ENCODE measurements at places on chromosomes 6 and 20.
A peak's percentile ranks its signal among the peaks of the same experiment; 100 is the strongest.

GRCh38 chr20:50279988-50280850 is 89.6 kb downstream of the CEBPB start:
- DNase-seq = no peak

DNA sequence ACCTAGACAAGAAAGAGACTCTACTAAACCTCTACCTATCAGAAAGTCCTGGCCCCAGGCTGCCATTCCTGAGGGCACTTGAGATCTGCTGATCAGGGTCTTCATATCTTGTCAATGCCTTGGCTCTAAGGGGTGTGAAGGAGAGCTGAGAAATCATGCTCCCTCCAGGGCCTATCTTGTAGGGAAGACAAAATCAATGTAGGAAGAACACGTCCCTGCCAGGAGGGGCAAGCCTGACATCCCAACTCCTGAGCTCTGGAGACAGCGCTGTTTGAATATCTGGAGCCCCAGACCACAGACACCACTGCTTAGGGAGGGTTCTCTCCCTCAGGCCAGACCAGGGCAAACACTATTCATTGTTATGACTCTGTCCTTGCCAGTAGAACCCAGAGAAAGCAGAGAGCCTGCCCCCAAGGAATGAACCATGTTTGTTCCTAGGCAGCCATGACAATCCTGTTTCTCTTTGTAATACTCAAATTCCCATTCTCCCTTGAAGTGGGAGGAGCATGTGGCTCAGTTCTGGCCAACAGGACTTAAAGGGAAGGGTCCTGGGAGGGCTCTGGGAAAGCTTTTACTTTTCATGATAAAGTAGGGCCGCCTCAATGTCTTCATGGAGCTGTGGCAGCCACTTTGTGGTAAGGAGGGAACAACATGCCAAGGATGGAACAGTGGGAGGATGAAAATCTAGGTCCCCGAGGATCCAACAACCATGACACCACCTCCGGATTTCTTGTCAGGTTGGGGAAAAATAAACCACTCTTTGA is 1.8 kb upstream of the FASTKD5 start:
- no peak for DNase-seq

GRCh38 chr20:2203436-2203835 is 92.4 kb upstream of the TGM3 start:
- no peak for DNase-seq

DNA sequence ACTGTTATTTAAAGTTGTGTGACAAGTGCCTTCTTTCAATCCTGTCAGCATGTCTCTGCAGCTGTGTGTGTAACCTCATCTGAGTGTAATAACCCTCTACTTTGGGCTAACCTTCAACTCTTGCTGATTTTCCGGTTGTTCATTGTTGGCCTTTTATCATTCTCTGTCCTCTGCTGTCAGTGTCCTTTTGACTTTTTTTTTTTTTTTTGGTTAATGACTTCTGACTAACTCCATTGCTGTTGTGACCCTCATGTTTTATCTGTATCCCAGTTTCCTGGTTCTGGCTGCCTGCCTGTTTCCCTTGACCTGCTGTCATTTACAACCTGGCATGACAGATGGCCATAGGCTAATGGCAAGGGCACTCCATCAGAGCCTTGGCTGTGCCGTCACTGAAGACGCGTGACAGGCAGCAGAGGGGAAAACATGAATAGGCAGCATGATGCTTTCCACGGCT is 145.7 kb upstream of the MAN1A1 start:
- DNase-seq = no peak

DNA sequence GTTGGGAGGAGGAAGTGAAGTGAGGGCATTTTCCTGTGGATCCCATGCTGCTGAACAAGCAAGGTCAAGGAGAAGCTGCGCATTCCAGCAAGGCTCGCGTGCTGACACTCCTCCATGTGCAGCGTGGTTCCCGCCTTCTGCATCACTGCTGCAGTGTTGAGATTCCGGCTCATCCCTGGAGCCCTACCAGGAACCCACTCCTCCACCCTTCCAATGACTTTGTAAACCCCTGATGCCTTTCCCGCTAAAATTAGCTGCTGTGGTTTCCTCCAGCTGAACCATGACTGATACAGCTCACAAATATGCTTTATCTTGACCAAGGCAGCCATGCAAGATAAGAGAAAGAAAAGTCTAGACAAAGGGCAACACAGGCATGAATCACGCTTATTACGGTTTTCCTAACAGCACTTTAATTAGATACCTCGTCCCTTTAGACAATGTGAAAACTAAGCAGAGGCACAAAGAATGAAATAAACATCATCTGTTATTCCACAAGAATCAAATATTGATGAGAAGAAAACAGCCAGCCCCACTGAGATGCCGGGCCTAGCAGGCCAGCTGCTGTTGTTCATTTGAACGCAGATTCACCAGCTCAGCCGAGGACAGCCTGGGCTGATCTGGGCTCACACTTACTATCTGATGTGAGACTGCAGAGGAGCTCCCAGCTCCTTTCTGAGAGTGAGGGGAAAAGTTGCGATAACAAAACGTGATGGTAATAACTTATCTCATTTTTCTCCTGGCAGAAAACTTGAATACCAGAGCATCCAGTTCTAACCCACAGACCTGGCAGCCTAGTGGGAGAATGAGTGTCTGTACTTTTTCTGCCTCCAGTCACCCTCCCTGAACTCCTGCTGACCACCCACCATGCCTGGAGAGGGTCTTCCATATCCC is 14.2 kb upstream of the BNIP5 start:
- DNase-seq = no peak

- no peak for DNase-seq
These were observed 515.1 kb downstream of the FRK start for GRCh38 chr6:115545672-115545986.

- no peak for DNase-seq
These were observed 111.2 kb downstream of the CDK19 start for GRCh38 chr6:110703906-110704594.

DNA sequence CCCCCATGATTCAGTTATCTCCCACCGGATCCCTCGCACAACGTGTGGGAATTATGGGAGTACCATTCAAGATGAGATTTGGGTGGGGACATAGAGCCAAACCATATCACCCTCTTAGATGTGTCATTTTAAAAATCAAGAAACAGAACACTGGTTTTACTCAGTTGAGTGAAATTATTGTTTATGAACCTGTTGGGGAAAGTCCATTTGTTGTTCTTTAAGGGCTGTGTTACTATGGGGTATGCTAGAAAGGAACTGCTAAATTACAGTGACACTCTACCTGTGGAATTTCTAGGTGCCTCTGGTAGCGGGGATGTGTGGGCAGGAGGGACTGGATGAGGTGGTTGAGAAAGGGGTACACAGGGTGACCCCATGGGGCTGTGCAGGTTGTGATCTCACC is 28.9 kb downstream of the STX11 start:
- DNase-seq = no peak

- DNase-seq = no peak
These were observed 12.0 kb downstream of the PANK2 start for GRCh38 chr20:3901028-3901705.

DNA sequence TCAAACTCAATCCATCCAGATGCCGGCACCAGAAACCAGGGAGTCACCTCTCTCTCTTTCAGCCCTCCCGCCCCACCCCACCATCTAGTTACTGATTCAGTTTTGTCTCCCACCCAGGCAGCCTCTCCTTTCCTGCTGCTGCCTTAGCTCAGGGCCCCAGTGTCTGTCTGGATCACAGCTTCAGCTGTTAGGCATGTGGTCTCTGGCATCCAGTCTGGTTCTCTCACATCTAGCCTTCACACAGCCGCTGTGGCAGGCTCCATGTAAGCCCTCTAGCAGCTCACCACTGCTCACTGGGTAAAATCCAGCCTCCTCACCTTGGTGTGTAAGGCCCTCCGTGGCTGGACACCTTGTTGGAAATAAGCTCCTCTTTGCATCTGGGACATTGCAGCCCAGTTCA is 21.3 kb downstream of the AARS2 start:
- no peak for DNase-seq

DNA sequence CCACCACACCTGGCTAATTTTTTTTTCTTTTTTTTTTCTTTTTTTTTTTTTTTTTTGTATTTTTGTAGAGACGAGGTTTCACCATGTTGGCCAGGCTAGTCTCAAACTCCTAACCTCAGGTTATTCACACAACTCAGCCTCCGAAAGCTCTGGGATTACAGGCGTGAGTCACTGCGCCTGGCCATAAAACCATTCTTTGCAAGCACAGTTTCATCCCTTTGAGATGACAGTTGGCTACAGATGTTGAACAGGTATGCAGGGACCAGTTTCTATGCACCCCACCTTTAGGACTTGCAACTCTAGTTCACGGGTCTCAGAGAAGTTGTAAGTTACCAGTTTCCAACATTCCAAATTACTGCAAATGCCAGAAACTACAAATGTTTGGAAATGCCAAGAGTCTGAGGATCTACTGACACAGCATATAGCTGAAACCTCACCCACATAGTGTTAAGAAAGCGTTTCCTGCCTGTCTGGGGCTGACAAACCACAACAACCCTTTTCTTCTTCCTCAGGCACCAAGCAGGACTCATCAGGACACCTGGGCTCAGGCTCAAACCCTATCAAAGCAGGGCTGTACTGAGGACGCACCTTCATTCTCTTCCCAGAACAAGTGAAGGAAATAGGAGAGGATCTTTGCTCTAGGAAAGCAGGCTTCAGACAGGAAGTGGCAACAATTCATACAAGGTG is 22.9 kb downstream of the ARHGAP18 start:
- peak; percentile 35 for DNase-seq

- no peak for DNase-seq
These were observed 76.0 kb upstream of the ADTRP start for GRCh38 chr6:11854408-11855165.

- no peak for DNase-seq
These were observed 44.1 kb upstream of the SLC22A1 start for GRCh38 chr6:160077526-160077925.

- no peak for DNase-seq
These were observed 703.5 kb downstream of the TFAP2A start for GRCh38 chr6:9711365-9711764.

- no peak for DNase-seq
These were observed 2.4 kb upstream of the SNAI1 start for GRCh38 chr20:49980140-49981008.

DNA sequence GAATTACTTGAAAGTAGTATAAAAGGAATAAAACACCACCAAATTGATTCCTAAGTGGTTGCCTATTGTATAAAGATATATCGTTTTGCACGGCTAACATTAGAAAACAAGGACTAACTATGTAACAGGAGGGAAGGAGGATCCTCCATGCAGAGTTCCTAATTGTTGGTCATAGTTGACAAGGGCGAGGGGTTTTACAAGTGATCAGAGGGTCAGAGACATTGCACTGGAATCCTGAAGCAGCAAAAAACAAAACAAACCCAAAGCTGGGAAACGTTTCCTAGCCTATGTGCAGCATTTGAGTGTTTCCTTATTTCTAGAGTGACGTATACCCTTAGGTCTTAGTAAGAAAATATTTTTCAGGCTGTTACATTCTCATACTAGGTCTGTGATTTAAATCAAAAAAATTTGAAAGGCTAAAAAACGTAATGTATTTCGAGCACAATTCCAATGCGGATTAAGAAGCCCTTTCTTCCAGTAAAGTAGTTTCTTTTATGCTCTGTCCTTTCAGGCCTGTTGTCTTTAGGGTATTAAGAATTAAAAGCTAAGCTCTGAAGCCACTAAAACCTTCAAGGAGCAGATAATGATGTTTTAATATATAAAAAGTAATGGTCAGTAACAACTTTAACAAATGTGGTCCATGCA is 373.8 kb upstream of the MMS22L start:
- DNase-seq = no peak

DNA sequence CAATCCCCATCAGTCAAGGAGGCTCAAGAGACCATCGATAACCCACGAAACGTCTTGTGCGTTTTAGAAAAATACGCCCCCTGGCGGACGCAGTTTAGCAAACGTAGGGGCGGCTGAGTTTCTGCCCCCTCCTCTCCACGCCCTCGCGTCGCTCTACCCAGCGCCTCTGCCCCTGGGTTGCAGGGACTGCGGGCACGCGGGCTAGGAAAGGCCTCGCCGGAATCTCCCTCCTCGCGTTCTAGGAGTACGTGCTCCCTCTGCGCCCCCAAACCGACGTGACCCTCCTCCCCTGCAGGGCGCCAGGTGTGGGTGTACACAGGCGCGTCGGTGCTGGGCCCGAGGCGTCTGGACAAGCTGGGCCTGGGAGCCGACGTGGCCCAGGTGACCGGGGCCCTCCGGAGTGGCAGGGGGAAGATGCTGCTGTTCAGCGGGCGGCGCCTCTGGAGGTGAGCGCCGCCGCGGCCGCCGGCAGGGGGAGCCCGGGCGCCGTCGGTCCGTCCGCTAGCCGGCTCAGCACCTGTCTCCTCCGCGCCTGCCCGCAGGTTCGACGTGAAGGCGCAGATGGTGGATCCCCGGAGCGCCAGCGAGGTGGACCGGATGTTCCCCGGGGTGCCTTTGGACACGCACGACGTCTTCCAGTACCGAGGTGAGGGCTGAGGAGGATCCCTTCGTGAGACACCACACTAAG is 5.3 kb downstream of the MMP9 start:
- DNase-seq = peak; percentile 69

- no peak for DNase-seq
These were observed 30.5 kb downstream of the ZNF334 start for GRCh38 chr20:46482864-46483263.

- no peak for DNase-seq
These were observed 22.2 kb downstream of the FKBP1A start for GRCh38 chr20:1370548-1371110.

- DNase-seq = no peak
These were observed 1.6 kb upstream of the RAET1E start for GRCh38 chr6:149899486-149899885.

GRCh38 chr6:100209323-100210136 is 215.5 kb upstream of the MCHR2 start:
- no peak for DNase-seq

- no peak for DNase-seq
These were observed 19.6 kb downstream of the TFAP2A start for GRCh38 chr6:10395171-10395703.

- no peak for DNase-seq
These were observed 152.0 kb downstream of the BMP7 start for GRCh38 chr20:57114290-57115005.

DNA sequence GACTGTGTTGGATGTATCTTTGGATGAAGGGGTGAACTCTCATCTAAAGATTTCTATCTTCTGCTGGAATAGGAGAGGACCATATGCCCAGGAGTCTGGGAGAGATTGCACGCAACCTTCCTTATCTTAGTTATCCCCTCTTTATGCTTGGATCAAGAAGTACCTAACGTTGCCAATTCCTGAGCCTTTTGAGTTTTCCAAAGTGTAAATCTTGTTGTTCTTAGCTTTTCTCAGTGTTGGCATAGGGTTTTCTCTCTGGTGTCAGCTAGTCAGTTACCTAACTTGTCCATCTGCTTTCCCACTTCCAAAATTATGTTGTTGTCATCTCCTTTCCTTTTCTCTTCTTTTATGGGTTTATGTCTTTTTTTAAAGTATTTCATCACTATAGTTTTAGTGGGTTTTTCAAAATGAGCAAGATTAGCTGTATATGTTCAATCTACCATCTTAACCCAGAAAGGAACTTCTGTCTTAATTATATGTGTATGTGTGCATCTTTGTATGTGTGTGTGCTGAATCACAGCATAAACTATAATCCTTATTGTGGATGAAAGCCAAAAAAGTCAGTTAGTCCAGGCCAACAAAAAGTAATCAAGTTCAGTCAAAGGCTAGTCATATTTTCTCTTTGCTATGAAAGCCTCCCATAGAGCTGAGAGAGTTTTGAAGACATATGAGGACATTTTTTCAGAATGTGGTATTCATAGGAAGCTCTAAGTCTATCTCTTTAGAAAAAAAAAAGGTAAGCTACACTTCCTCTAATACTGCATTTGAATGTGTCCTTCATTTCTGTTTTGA is 72.1 kb downstream of the KHDC1L start:
- DNase-seq = no peak
